Stimulated activated CD8-positive, alpha-beta memory T cell treated with anti-CD3 and anti-CD28 coated beads, Interleukin-15, amount 100 ng/mL, for 4 hours (primary cell): ENCODE measurements at places on chromosomes 7 and 10.

- DNase-seq, result no peak
These were observed 167.1 kb upstream of the TRIM24 start for GRCh38 chr7:138292951-138293350.

GRCh38 chr10:11716686-11717085 lies 25.5 kb upstream of the ECHDC3 start:
- no peak for DNase-seq

- DNase-seq, result no peak
These were observed 2.9 kb downstream of the CLEC5A start for GRCh38 chr7:141943846-141944245.

GRCh38 chr7:106982415-106982814 lies 62.1 kb upstream of the PRKAR2B start:
- no peak for DNase-seq

DNA sequence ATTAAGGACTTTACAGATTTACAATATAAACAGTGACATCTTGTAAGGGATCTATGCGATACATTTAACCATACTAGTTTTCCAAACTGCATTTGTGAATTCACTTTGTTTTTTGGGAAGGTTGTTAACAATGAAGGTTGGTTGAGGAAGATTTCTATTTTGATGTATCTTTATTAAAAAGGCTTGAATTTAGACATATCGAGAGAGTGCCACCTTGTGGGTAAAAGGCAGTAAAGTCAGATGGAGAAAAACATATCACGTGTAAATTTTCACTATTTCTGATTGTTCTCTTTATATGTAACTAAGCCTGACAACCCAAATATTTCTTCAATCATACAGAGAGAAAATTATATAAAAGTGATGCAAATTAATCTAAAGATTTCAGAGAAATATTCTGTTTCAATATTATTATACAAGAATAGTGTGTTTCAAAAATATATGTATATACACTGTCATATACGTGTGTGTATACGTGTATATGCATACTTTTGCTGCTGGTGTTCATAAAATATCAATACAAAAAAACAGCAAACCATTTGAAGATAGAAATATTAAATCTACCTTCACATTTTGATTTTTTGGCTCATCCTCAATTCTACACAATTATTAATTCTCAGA lies 988.6 kb downstream of the SORCS1 start:
- DNase-seq, result no peak

DNA sequence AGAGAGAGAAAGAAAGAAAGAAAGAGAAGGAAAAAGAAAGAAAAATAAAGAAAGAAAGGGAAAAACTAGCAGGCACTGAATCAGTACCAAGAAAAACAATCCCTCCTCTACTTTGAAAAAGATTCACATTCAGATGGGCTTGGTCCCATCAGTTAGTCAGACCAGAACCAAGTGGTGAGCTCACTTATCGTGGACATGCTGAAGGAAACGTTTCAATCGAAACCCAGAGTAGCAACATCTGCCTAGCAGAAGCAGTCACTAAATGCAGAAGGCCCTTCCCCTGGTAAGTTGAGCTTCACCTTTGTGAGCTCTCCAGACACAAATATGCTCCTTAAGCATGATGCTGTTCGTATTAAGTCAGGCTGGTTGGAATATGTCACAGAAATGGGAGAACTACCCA lies 167.7 kb downstream of the TRIL start:
- DNase-seq, result no peak

GRCh38 chr7:121885166-121885920 lies 12.4 kb downstream of the PTPRZ1 start:
- no peak for DNase-seq

- DNase-seq, result no peak
These were observed 577.5 kb upstream of the SORCS1 start for GRCh38 chr10:107741971-107742370.

DNA sequence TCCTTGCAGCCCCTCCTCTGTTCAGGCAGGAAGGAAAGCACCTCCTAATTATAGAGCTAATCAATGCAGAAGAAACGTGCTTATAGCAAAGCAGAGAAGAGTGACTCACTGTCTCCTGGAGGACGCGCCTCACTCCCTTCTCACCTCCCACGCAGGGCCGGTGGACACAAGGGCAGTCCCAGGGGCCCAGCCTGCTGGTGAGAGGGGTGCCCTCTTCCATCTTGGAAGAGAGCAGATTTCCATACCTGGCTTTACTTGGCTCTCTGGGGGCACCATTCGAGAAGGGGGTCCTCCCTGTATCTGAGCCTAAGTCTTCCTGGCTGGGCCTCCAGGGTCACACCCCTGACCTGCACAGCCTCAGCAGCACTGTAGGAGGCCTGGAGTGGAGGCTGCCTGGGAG lies 55.8 kb downstream of the RASGEF1A start:
- DNase-seq, result no peak

GRCh38 chr7:73504017-73504416 lies 18.1 kb downstream of the BAZ1B start:
- DNase-seq, result no peak

- DNase-seq, result no peak
These were observed 7.1 kb upstream of the ZMIZ1 start for GRCh38 chr10:79061441-79062315.

DNA sequence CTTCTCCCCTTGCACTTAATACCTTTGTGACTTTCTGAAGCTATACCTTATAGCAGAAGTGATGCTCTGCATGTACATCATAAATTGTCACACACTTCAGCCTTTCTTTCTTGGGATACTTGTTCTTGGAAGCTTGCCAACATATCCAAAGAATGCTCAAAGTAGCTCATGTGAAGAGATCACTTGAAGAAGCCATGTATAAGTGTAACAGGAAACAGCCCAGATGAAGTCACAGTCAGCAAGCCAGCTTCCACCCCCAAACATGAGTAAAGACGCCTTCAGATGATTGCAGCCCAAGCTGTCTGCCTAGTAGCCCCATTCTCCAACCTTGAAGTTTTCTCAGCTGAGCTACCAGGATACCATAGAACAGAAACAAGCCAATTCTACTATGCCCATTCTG lies 50.9 kb downstream of the DGKB start:
- DNase-seq, result no peak

DNA sequence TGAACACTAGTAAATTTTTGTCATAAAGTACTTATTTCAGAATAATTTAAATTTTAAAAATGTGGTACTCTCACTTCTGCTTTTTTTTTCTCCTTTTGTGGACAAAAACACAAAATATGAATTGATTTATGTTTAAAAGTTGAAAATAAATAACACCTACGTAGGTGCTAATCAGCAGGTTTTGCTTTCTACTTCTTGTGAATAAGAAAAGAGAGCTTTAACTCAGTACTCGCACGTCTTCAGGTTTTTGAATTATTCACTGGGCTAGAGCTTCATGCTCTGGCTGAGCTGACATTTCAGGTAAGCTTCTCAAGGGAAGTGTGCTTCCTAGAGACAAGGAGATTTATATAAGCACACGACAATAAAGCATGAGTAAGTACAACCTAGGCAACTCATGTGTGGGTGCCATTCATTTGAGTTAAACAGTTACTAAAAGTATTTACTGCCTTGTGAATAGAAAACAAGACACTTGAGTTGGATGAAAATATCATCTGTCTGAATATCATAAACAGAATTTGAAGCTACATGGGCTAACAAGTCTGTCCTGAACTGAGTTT lies 190.0 kb upstream of the POT1 start:
- no peak for DNase-seq

DNA sequence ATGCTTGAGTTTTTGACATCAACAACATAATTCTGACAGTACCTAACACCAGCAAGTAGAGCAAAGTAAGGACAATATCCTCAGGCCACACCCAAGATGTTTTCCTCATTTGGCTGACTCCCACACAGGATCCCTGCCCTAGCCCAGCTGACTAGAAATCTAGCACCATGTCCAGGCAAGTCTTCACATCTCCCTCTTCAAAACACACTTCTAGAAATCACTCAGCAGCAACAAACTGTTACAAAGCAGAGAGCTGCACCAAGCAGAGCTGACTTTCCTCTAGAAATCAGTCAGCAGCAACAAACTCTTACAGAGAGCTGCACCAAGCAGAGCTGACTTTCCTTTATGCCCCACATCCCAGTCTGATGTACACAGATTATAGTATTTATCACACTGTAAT lies 7.7 kb downstream of the TMEM168 start:
- no peak for DNase-seq

GRCh38 chr10:129042776-129043595 lies 424.1 kb upstream of the MGMT start:
- DNase-seq, result no peak
